Stimulated activated CD4-positive, alpha-beta T cell treated with anti-CD3 and anti-CD28 coated beads, Interleukin-15, amount 100 ng/mL, for 24 hours (primary cell): ENCODE measurements at places on chromosomes 3 and 15.

DNA sequence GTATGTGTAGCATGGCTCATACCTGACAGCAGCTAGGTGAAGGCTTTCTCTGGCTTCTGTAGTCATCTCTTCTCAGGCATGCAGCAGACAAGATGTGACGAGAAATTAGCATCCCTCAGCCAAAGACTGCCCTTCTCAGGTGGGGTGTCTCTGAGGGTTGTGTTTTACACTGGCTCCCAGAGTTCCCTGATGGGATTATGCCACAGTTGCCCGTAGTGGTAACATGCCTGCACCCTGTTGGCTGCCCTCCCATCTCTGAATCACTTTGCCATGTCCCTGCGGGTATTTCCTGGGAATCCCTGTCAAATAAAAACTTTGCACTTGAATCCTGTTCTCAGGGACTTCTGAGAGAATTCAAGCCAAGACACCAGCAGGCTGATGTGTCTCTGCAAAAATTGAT lies 70.5 kb downstream of the LRTM1 start:
- DNase-seq, result no peak

- no peak for DNase-seq
Observed at GRCh38 chr3:142502187-142502985, 54.5 kb upstream of the XRN1 start.

GRCh38 chr3:76199382-76199781 lies 414.0 kb upstream of the ZNF717 start:
- DNase-seq, result no peak

DNA sequence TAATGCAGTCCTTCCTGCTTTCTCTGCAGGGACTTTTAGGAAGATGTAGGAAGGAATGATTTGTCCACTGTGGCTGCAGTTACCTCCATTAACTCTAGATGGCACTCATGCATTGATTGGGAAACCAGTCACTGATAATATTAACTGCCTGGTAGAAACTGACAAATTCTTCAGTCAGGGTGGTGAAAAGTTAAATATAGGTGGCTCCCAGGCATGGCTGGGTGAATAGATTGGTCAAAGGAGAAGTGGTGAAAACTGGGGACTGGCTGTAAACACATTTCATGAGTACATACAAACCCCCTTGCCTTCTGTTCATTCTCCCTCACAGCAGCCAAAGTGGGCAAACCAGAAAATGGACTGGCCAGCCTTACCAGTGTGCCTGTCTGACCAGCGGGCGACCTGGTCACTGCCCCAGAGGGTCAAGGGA lies 333.4 kb downstream of the THSD4 start:
- peak; percentile 23 for DNase-seq

DNA sequence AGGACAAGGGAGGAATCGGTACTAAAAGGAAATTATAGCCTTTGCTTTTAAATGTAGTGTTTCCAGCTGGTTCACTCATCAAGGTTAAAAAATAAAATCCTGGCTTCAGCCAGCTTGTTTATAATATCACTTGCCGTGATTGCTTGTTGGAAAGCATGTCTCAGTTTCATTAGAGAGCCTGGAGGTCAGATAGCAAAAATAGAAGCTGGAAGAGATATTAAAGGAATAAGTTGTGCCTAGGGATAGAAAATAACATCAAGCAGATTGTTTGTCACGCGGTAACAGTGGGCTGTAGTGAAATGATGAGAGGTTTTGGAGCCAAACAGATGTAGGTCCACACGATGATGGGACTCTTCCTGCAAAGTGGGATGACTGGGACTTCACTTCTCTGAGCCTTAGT lies 17.7 kb upstream of the SLMAP start:
- DNase-seq, result no peak

- no peak for DNase-seq
Observed at GRCh38 chr3:32355751-32356291, 35.8 kb upstream of the CMTM7 start.

GRCh38 chr3:155391551-155391958 lies 98.1 kb upstream of the STRIT1 start:
- no peak for DNase-seq

DNA sequence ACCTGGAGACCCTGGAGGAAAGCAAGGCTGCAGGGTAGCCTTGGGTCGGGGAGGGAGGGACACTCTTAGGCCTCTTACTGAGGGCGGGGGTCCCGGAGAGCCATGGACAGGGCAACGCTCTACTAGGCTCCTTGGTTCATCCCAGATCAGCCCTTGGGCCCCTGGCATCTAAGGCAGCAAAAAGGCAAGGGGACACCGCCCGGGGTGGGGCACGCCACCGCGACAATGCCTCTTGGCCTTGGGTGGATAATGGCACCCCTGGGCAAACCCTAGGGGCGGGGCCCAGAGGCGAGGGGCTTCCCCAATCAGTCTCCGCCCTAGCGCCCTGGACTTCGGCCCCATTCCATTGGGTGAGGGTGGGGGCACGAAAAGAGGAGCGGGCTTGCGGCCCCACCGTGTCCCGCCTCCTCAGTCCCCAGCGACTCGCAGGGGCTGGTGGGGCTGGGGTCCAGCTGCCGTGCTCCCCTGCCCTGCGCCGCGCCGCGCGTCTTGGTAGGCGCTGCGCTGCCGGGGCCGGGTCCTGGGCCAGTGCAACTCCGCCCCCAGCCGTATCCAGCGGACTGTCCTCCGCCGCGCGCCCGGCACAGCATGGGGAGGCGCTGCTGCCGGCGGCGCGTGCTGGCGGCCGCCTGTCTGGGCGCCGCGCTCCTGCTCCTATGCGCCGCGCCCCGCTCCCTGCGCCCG lies at the start of gene CHST13:
Gene CHST13, plus strand, starts transcription at position 411 of the 684 bp plus-strand sequence. Its CDS starts 178 bp downstream, at position 589.
- DNase-seq, result peak; percentile 27

DNA sequence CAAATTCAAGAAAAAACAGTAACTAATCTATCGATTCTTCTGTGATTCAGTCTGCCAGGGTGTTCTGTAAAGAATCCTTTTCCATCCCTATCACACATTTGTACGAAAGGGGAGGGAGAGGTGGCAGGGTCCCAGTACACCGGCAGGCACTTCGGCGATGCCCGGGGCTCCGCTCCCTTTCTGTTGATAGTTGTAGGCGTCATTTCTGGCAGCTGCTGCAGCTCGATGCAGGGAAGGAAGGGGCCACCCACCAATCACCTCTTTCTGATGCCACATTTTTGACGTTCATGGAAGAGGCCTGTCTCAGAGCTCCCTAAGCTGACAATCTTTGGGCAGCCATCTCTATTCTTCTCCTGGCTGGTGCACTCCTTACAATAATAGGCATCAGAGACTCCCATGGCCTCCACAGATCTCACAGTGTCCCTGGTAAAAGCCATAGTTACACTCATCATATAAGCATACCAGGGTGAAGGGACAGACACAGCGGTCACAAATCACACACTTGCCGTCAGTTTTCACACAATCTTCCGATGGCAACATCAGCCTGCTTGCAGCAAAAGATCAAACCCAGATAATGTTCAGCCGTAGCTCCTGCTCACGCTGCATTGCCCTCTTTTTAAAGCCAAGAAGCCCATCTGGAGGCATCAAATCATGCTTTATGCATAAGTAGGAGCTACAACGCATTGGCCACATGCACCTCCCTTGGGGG lies 60.8 kb upstream of the ZBTB38 start:
- DNase-seq, result peak; percentile 44

DNA sequence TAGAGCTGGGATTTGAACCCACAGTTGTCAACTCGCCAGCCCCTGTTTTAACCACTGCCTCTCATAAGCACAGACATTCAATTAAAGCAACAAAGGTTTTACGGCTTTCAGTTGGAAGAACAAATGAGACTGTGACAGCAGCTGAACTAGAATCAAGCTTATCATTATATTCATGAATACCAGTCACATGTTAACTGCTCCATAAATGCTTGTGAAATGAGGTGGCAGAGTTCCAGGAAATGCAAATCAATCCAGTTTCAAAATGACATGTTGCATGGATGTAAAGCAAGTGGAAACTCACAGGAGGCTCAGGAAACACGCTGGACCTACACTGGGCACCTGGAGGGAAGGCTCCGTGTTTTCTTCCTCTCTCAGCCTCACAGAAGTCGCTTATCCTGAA lies 3.9 kb downstream of the GP5 start:
- DNase-seq, result no peak

GRCh38 chr3:16300881-16301359 lies 35.9 kb downstream of the OXNAD1 start:
- no peak for DNase-seq

DNA sequence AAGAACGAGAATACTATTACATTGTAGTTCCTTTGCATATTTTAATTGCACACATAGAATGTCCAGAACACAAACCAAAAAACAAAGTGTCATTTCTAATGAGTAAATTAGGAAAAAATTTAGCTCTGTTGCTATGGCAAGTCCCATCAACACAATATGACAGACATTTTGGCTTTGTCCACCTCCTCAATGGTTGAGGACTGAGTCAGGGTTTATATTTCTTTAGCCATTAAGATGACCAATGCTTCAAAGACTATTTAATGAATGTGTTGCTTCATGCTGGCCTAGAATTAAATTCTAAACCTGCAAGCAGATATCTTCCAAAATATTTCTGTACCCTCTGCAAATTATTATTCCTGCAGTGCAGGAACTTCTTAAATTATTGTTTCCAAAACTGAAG lies 719.2 kb downstream of the NTRK3 start:
- no peak for DNase-seq

DNA sequence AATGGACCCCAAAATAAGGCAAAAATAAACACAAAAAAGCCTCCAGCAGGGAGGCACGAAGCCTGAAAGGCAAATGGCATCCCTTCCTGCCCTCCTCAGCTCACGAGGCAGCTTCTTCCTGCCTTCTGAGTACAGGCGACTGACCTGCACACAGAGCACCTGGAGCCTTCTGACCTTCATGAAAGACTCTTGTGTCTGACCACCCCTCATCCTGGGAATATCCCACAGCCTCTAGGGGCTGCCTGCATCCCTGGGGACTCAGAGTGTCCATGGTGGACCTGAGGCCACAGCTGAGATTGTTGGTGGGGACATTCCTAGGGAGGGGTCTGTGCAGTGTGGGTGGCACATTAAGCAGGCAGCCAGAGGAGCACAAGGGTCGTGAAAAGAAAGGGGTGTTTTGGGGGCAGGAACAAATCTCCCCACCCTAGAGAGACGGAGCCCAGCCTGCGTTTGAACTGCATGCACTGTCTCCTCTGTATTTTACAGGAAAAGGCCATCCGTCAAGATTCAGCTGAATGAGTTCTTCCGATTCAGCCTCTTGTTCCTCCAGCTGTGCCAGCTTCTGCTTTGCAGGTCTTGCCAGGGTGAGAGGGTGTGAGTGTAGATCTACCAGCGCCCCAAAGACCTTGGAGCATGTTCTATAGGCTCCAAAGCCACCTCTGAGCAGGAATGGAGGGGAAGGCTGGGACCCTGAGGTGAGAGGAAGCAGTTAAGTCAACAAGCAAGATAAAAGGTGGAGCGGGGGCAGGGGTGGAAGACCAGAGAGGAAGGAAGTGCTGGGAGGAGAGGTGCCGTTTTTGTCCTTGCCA lies 80.4 kb upstream of the MEF2A start:
- DNase-seq, result no peak

- no peak for DNase-seq
Observed at GRCh38 chr3:128849911-128850455, 29.4 kb upstream of the ACAD9 start.

DNA sequence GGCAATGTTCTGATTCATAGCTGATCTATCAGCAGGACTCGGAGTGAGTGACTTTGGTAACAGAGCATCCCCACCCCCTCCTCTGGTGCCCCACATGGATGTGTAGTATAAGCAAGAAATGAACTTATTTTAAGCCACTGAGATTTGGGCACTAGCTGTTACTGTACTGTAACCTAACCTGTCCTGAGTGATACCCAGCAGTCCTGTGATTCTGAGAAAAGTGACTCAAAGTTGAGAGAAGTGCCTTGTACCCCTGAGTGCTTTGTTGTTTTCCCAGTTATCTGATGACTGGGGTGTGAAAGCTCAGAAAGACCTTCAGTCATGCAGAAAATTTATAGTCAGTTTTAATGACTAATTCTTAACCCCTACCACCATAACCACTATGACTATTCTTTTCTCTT lies 439.9 kb upstream of the RBMS3 start:
- peak; percentile 63 for DNase-seq

GRCh38 chr3:48835650-48836366 lies 11.9 kb downstream of the PRKAR2A start:
- no peak for DNase-seq

DNA sequence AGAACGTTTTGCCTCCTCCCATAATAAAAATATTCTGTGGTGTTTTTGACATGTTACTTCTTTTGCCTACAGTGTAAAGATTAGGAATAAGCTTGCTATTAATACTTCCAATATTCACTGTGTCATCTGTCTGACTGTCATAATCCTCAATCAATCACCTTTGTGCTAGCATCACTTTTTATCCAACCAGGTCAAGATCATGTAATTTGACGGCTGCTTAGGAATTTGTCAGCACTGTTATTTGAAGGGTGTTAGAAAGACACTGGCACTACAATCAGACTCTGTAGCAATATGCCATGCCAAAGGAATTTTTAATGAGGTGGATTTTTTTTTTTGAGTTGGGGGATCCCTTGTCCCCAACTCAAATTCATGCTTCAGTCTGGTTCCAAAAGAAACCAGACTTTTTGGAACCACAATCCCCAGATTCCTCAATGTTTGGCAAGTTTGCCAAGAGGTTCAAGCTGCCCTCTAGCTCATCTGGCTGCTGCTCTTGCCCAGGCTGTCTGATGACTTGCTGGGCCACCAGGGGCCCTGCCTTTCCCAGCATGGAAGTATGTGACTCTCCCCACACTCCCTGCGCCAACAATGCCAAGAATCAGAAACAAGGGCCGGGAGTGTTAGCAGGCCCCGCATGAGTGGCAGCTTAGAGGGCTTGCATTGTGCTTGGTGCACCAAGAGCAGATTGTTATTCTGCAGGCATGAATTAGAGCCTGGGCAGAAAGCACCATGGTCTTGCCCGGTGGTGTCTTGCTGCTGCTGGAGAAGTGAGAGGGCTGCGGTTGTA lies 58.6 kb upstream of the TSC22D2 start:
- DNase-seq, result no peak

DNA sequence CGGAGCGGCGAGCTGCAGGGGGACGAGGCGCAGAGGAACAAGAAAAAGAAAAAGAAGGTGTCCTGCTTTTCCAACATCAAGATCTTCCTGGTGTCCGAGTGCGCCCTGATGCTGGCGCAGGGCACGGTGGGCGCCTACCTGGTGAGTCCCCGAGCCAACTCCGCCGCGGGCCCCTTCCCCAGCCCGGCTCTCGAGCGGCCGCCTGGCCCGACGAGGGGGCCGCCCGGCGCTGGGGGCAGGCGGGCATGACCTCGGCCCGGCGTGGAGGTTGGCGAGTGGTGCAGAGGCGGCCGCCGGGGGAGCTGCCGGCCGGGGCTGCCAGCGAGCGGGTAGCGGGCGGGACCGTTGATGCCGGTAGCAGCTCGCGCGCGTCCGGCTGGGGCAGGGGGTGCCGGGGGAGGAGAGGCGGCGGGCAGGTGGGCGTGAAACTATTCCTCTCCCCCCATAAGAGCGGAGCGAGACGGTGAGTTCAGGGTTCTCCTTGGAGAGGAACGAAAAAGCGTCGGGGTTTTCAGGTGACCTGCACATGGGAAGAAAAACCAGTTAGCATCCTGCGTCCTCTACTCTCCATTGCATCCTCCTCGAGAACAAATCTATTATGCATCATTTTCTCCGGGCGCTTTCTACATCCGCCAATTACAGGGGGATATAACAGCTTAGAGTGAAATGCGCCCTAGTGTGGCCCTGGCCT lies 585 bp downstream of the SLCO3A1 start:
- peak; percentile 57 for DNase-seq

- no peak for DNase-seq
Observed at GRCh38 chr15:70271422-70272088, 173.8 kb upstream of the TLE3 start.
